ENCODE measurements at places on chromosomes 3 and 15.

DNA sequence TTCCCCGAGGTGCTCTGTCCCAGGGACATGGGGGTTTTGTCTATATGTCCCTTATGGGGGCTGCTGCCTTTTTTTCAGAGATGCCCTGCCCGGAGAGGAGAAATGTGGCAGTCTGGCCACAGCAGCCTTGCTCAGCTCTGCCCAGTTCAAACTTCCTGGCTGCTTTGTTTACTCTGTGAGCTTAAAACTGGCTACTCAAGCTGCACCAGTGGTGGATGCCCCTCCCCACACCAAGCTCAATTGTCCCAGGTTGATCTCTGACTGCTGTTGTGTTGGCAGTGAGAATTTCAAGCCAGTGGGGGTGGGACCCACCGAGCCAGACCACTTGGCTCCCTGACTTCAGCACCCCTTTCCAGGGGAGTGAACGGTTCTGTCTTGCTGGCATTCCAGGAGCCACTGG is 188.9 kb downstream of the STXBP5L start:
- no peak overlapping the region for H3K27ac ChIP-seq
- no peaks in the 10 kb centered on the region for H3K36me3 ChIP-seq
- no peak for DNase-seq
- no peak overlapping the region for H3K4me3 ChIP-seq

DNA sequence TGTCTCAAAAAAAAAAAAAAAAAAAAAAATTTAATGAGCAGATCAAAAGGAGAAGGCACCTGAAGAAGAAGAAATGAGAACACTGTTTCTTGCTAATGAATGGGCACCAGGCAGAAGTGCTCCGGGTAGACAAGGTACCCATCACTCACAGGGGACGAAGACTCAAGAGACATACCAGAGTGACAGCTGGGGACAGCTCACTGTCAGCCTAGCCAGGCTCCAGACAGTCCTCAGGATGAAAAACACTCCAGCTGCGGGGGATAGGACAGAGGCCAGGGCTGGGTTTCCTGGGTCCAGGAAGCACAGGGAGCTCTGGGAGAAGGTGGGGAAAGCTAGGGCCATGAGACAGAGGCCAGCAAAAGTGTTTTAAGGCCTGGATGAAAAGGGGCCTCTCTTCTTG is 48.5 kb upstream of the PARL start:
- peaks cover 11% of the 10 kb centered on the region for H3K4me1 ChIP-seq
- no peak overlapping the region for H3K27ac ChIP-seq
- no peaks in the 10 kb centered on the region for H3K36me3 ChIP-seq

GRCh38 chr15:32099956-32100684 is 69.8 kb downstream of the CHRNA7 start:
- no peak for DNase-seq
- no peaks in the 10 kb centered on the region for H3K4me1 ChIP-seq
- H3K36me3 ChIP-seq: no peaks in the 10 kb centered on the region
- H3K27me3 ChIP-seq: peaks cover 15% of the 10 kb centered on the region
- H3K4me3 ChIP-seq: no peak overlapping the region
- no peak overlapping the region for H3K27ac ChIP-seq

DNA sequence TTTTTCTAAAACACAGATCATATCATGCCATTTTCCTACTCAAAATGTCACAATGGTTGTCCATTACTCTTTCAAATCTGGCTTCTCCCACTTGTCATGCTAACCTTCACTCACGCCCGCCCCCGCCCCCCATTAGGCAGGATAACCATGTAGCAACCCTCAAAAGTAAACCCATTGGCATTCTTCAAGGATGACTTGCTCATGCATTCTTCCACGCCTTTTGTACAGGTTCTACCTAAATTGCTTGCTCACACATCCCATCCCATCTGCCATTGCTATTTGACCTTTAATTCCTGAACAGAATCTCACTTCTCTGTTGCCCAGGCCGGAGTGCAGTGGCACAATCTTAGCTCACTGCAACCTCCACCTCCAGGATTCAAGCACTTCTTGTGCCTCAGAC is 389.3 kb downstream of the MCTP2 start:
- no peak overlapping the region for H3K27ac ChIP-seq
- no peaks in the 10 kb centered on the region for H3K27me3 ChIP-seq
- no peaks in the 10 kb centered on the region for H3K36me3 ChIP-seq

DNA sequence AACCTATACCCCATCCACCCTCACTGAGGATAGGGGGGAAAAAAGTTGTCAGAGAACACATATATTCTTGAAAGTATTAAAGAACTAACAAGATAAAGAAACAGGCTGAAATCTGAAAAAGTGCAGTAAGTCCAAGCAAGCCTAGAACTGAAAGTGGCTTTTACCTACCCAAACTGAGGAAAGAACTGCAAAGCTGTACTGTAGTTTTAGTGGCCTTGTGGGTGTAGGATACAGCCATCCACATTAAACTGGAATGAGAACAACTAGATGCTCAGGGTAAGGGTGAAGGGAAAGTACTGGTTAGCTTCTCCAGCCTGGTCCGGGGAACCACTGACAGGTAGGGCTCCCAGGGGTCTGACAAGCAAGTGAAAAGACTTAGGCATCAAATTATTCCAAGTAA is 10.1 kb downstream of the UBP1 start:
- H3K27me3 ChIP-seq: no peaks in the 10 kb centered on the region
- H3K4me3 ChIP-seq: no peak overlapping the region
- peaks cover 24% of the 10 kb centered on the region for H3K4me1 ChIP-seq
- no peak overlapping the region for H3K27ac ChIP-seq
- H3K36me3 ChIP-seq: no peaks in the 10 kb centered on the region

- peaks cover 40% of the 10 kb centered on the region for H3K4me1 ChIP-seq
- H3K27me3 ChIP-seq: no peaks in the 10 kb centered on the region
- H3K4me3 ChIP-seq: no peak overlapping the region
- peak overlapping the region; percentile 84 for H3K27ac ChIP-seq
- DNase-seq: no peak
These were observed 164.5 kb downstream of the TNIK start for GRCh38 chr3:171295484-171296373.

- DNase-seq: no peak
- no peak overlapping the region for H3K27ac ChIP-seq
- H3K36me3 ChIP-seq: no peaks in the 10 kb centered on the region
- no peaks in the 10 kb centered on the region for H3K4me1 ChIP-seq
- no peaks in the 10 kb centered on the region for H3K27me3 ChIP-seq
These were observed 313.7 kb downstream of the VPS13C start for GRCh38 chr15:61746589-61746988.

GRCh38 chr3:171199473-171199829 is 172.9 kb upstream of the SLC2A2 start:
- H3K27me3 ChIP-seq: no peaks in the 10 kb centered on the region
- no peak overlapping the region for H3K27ac ChIP-seq
- no peaks in the 10 kb centered on the region for H3K36me3 ChIP-seq
- H3K4me3 ChIP-seq: no peak overlapping the region

GRCh38 chr3:115098354-115099073 is 48.6 kb downstream of the ZBTB20 start:
- H3K27me3 ChIP-seq: no peaks in the 10 kb centered on the region
- H3K4me1 ChIP-seq: peaks cover 13% of the 10 kb centered on the region
- DNase-seq: no peak
- peak overlapping the region; percentile 44 for H3K4me3 ChIP-seq

DNA sequence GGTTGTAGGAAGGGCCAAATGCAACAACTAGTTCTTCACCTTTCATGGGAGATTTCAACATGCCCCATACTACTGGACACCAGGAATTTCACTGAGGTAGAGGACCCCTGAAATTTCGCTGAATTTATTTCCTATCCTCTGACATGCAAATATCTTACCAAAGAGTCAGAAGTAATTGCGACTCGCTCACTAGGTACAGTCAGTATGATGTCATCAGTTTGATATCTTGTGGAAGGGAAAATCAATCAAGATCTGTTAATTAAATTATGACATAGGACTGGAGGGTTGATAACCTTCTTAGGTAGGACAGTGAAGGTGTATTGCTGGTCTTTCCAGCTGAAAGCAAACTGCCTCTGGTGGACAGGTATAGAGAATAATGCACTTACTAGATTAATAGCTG is 74.9 kb upstream of the TNIK start:
- H3K36me3 ChIP-seq: no peaks in the 10 kb centered on the region
- H3K4me1 ChIP-seq: no peaks in the 10 kb centered on the region
- DNase-seq: no peak

GRCh38 chr15:99421172-99421656 is 144.6 kb upstream of the MEF2A start:
- H3K4me3 ChIP-seq: no peak overlapping the region
- DNase-seq: no peak
- no peaks in the 10 kb centered on the region for H3K27me3 ChIP-seq
- H3K4me1 ChIP-seq: peaks cover 20% of the 10 kb centered on the region
- H3K36me3 ChIP-seq: no peaks in the 10 kb centered on the region

- DNase-seq: no peak
- H3K4me3 ChIP-seq: peak overlapping the region; percentile 85
- no peaks in the 10 kb centered on the region for H3K27me3 ChIP-seq
- H3K27ac ChIP-seq: peak overlapping the region; percentile 93
- H3K36me3 ChIP-seq: peaks cover 5% of the 10 kb centered on the region
These were observed 933 bp downstream of the DZIP1L start for GRCh38 chr3:138114431-138114918.

DNA sequence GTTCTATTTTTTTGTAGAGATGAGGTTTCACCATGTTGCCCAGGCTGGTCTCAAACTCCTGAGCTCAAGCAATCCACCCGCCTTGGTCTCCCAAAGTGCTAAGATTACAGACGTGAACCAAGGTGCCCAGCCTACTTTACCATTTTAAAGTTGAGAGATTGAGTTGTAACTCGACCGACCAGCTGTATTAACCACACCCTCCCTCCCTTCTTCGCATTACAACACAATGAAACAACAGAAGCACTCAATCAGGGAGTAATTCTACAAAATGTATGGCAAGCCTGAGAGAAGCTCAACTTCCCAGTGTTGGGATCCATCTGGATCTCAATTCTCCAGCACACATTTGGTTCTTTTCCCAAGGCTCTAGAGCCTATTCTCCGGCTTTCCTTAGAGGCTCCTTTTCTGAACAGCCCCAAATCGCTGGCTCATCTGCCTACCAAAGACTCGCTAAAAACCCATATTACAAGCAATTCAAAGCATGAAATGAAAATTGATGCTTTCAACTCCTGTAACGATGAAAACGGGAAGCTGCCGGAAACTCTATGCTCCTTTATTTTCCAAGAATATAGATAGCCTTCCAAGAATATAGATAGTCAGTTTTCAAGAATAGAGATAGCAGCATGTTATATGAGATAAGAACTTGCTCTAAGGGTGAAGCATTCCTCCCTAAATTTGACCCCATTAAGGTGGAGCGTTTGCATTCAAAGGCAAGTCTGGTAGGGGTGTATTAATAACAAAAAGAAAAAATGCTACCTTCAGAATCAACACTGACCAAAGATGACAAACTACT is 450.9 kb downstream of the MAGI1 start:
- no peak overlapping the region for H3K4me3 ChIP-seq
- H3K36me3 ChIP-seq: no peaks in the 10 kb centered on the region

- H3K4me3 ChIP-seq: no peak overlapping the region
- no peak overlapping the region for H3K27ac ChIP-seq
- H3K36me3 ChIP-seq: no peaks in the 10 kb centered on the region
- H3K4me1 ChIP-seq: no peaks in the 10 kb centered on the region
- no peaks in the 10 kb centered on the region for H3K27me3 ChIP-seq
These were observed 19.6 kb upstream of the FBXO22 start for GRCh38 chr15:75884041-75884440.

DNA sequence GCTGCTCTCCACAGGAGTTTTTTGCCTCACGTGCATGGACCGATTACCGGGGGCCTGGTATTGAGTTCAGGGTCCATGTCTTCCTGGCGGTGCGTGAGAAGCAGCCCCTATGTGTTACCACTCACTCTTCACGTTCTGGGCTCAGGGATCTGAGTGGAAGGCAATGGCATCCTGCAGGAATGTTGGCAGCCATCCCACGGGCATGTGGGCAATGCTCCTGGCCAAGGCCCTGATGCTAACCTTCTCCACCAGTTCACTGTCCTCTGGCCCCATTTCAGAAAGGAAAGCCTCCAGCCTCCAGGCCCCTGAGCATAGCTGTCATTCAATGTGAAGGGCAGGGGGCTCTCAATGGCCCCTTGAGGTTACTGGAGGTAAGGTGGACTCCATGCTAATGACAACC is 43.0 kb upstream of the KY start:
- H3K4me1 ChIP-seq: no peaks in the 10 kb centered on the region
- H3K27me3 ChIP-seq: no peaks in the 10 kb centered on the region
- H3K4me3 ChIP-seq: no peak overlapping the region
- H3K27ac ChIP-seq: peak overlapping the region; percentile 26

- no peak overlapping the region for H3K27ac ChIP-seq
- no peak overlapping the region for H3K4me3 ChIP-seq
- DNase-seq: no peak
- H3K36me3 ChIP-seq: no peaks in the 10 kb centered on the region
- no peaks in the 10 kb centered on the region for H3K27me3 ChIP-seq
These were observed 49.5 kb downstream of the MYLK start for GRCh38 chr3:123834631-123835030.

DNA sequence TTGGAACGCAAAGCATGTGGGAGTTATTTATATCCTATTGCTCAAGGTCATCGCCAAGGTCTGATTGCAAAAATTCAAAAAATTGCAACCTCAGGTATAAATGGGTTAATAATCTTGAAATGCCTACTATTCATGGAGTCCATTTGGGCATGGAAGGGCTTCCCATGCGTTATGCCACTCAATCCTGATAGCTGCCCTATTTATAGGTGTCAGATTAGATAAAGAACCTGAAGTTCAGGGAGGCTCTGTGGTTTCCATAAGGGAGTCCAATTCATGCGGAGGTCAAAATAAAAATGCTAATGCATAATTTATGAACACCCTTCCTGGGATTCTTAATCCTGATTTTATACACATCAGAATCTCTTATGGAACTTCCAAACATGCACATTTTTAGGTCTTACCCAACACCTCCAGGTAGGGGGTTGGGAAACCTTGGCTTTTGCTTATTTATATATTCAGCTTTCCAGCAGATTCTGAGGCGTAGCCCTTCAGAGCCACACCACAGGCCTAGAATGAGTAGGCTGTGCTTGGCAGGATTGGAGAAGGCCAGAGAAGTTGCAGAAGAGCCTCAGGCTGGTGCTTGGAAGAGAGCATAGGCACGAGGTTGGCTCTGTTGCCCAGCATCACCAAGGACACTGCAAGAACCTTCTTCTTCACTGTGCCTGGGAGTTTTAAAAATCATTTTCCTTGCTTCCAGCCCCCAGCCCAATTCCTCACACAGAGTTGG is 324.4 kb upstream of the CFAP20DC start:
- H3K4me3 ChIP-seq: no peak overlapping the region
- H3K27me3 ChIP-seq: no peaks in the 10 kb centered on the region

- no peak for DNase-seq
- H3K36me3 ChIP-seq: no peaks in the 10 kb centered on the region
- peaks cover under 1% of the 10 kb centered on the region for H3K4me1 ChIP-seq
- H3K27me3 ChIP-seq: no peaks in the 10 kb centered on the region
- no peak overlapping the region for H3K27ac ChIP-seq
- H3K4me3 ChIP-seq: no peak overlapping the region
These were observed 6.8 kb upstream of the PKM start for GRCh38 chr15:72237853-72238224.

DNA sequence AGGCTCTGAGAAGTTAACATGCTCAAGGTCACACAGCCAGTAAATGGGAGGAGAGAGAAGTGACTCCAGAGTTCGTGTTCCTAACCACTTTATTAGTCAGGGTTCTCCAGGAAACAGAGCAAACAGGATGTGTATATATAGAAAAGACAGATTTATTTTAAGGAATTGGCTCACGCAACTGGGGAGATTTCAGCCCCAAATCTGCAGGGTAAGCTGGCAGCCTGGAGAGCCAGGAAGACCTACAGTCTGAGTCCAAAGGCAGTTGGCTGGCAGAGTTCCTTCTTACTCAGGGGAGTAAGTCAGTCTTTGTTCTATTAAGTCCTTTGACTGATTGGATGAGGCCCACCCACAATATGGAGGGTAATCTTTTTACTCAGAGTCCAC is 118.2 kb upstream of the PROK2 start:
- H3K36me3 ChIP-seq: no peaks in the 10 kb centered on the region
- H3K27me3 ChIP-seq: peaks cover 12% of the 10 kb centered on the region
- DNase-seq: no peak
- no peak overlapping the region for H3K4me3 ChIP-seq

Data from heart right ventricle (tissue), 16 donors.